ENCODE measurements at places on chromosomes 2 and 18. TPM values are rescaled to one million over a fixed set of nuclear protein-coding genes. Genes with fewer than 3 reads are reported as not detected.
A peak's percentile ranks its signal among the peaks of the same experiment; 100 is the strongest.

Gene FAM228A
- 0.80 TPM for total RNA-seq

DNA sequence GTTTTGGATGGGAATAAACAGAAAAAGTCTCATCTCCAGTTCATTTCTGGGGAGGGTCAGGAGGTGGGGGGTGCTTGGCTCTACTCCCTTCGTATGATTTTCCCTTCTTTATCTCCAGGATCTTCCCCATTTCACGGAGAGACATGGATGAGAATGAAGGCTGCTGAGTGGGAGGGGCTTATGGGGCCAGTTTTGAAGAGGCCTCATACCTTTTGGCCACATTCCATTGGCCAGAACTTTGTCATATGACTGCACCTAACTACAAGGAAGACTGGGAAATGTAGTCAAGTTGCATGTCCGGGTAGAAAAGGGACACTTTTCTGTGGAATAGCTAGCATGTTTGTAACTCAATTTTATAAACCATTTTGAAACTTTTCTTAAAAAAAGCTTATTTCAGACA, 117.6 kb downstream of the NEDD4L start:
- H3K36me3 ChIP-seq: no peaks in the 10 kb centered on the region
- no peaks in the 10 kb centered on the region for H3K27me3 ChIP-seq
- DNase-seq: no peak
- H3K4me1 ChIP-seq: peaks cover 13% of the 10 kb centered on the region
- H3K4me3 ChIP-seq: no peak overlapping the region

GRCh38 chr2:3115301-3116042, 262.1 kb downstream of the EIPR1 start:
- H3K27ac ChIP-seq: no peak overlapping the region
- no peaks in the 10 kb centered on the region for H3K4me1 ChIP-seq
- H3K4me3 ChIP-seq: no peak overlapping the region
- no peaks in the 10 kb centered on the region for H3K36me3 ChIP-seq
- DNase-seq: no peak

Gene SERPINB7
- total RNA-seq: 0.12 TPM

GRCh38 chr2:152781175-152781574, 62.8 kb downstream of the ARL6IP6 start:
- H3K27ac ChIP-seq: no peak overlapping the region
- H3K4me1 ChIP-seq: no peaks in the 10 kb centered on the region
- DNase-seq: no peak
- H3K36me3 ChIP-seq: no peaks in the 10 kb centered on the region

DNA sequence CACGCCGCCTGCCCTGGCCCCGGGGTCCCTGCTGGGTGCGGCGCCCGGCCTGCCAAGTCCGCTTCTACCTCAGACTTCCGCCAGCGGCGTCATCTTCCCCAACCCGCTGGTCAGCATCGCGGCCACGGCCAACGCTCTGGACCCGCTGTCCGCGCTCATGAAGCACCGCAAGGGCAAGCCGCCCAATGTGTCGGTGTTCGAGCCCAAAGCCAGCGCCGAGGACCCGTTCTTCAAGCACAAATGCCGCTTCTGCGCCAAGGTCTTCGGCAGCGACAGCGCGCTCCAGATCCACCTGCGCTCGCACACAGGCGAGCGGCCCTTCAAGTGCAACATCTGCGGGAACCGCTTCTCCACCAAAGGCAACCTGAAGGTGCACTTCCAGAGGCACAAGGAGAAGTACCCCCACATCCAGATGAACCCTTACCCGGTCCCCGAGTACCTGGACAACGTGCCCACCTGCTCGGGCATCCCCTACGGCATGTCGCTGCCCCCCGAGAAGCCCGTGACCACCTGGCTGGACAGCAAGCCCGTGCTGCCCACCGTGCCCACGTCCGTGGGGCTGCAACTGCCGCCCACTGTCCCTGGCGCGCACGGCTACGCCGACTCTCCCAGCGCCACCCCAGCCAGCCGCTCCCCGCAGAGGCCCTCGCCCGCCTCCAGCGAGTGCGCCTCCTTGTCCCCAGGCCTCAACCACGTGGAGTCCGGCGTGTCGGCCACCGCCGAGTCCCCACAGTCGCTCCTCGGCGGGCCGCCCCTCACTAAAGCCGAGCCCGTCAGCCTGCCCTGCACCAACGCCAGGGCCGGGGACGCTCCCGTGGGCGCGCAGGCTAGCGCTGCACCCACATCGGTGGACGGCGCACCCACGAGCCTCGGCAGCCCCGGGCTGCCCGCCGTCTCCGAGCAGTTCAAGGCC, 13.7 kb downstream of the SALL3 start:
- H3K27ac ChIP-seq: no peak overlapping the region
- no peaks in the 10 kb centered on the region for H3K4me1 ChIP-seq
- peaks cover 30% of the 10 kb centered on the region for H3K27me3 ChIP-seq
- H3K36me3 ChIP-seq: no peaks in the 10 kb centered on the region

- no peaks in the 10 kb centered on the region for H3K36me3 ChIP-seq
- no peak overlapping the region for H3K27ac ChIP-seq
- no peaks in the 10 kb centered on the region for H3K27me3 ChIP-seq
- DNase-seq: no peak
- H3K4me1 ChIP-seq: no peaks in the 10 kb centered on the region
- H3K4me3 ChIP-seq: no peak overlapping the region
Measured at GRCh38 chr2:118689456-118689855, 158.0 kb downstream of the EN1 start.

GRCh38 chr18:36931106-36931505, 102.2 kb downstream of the KIAA1328 start:
- no peak overlapping the region for H3K4me3 ChIP-seq
- no peaks in the 10 kb centered on the region for H3K27me3 ChIP-seq
- no peak overlapping the region for H3K27ac ChIP-seq
- no peak for DNase-seq
- peaks cover 1% of the 10 kb centered on the region for H3K4me1 ChIP-seq
- peaks cover 3% of the 10 kb centered on the region for H3K36me3 ChIP-seq

DNA sequence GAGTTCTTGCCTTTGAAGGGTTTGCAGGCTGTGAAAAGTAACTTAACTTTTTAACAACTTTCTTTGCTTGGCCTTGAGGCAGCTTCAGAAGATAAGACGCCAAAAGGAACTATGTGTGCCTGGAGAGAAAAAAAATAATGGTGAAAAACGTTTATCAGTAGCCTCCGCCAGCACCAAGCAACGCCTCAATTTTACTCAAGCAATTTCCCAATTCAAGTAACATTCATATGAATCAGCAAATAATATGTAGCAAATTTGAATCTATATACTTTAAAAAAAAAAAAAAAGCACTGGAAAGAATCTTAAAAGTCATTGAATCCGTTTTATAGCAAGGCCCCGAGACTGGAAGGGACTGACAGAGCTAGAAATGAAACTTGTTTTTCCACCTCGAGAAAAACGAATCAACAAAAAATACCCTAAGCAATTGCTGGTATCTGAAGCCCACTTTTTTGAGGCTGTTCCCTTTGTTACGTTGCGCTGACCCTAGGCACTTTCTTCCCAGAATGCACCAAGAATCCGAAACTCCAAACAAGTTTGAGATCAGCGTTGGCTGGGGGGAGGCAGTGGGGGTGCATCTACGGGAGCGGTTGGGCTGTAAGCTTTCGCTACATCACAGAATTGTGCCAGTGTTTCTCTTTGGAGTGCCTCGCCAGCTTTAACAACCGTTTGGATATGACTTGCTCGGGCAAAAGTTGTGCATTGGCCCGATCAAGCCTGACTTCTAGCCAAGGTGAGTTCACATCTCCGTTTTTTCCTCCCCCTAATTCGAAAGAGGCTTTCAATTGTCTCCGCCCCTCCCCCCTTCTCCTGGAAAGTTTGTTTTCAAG, 2.7 kb upstream of the TGIF1 start:
- H3K4me3 ChIP-seq: peak overlapping the region; percentile 20
- H3K27me3 ChIP-seq: no peaks in the 10 kb centered on the region
- peak; percentile 95 for DNase-seq
- H3K27ac ChIP-seq: peak overlapping the region; percentile 99
- H3K4me1 ChIP-seq: peaks cover 7% of the 10 kb centered on the region

DNA sequence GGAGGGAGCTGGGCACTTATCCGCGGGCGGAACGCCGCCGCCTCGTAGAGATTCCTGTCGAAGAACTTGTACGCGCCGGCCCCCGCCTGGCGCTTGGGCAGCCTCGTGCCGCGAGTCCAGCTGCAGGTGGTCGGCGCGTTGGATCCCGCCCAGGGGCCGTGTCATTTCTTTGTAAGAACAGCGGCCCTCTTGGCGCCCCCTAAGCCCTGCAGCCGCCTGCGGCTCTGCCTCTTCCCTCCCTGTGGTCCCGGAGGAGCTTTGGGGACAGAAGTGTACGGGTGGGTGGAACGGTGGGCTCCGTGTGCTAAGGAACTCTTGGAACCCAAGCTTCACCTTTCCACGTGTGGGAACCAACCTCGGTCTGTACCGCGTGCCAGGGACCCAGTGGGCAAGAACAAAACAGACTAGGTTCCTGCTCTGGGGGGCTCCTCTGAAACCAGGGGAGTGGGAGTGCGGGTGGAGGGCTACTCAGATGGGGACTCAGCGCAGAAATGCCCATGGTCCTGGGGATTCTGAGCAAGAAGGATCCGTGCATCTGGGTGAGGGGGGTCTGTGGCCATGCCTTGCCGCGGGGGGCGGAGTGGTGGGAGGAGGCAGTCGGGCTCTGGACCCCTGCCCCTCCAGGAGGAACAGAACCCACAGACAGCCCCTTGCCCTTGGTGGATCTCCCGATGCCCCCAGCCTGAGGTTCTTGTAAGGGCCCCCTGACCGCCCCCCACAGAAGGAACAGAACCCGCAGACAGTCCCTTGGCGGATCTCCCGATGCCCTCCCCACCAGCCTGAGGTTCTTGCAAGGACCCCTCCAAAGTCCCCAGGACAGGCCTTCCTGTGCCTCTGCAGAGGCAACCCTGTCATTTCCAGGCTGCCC, 1.5 kb downstream of the GPC1 start:
- no peaks in the 10 kb centered on the region for H3K27me3 ChIP-seq
- H3K4me1 ChIP-seq: no peaks in the 10 kb centered on the region
- H3K36me3 ChIP-seq: no peaks in the 10 kb centered on the region
- peak; percentile 63 for DNase-seq
- peak overlapping the region; percentile 28 for H3K4me3 ChIP-seq

GRCh38 chr18:9322744-9323143, 11.8 kb upstream of the TWSG1 start:
- DNase-seq: no peak
- H3K4me1 ChIP-seq: no peaks in the 10 kb centered on the region
- no peak overlapping the region for H3K27ac ChIP-seq
- H3K36me3 ChIP-seq: no peaks in the 10 kb centered on the region
- H3K27me3 ChIP-seq: no peaks in the 10 kb centered on the region
- no peak overlapping the region for H3K4me3 ChIP-seq

GRCh38 chr2:178457390-178457886, 6.3 kb downstream of the PJVK start:
- H3K27ac ChIP-seq: no peak overlapping the region
- H3K4me1 ChIP-seq: no peaks in the 10 kb centered on the region
- DNase-seq: no peak
- H3K4me3 ChIP-seq: no peak overlapping the region
- H3K27me3 ChIP-seq: no peaks in the 10 kb centered on the region
- H3K36me3 ChIP-seq: no peaks in the 10 kb centered on the region

- no peaks in the 10 kb centered on the region for H3K27me3 ChIP-seq
- H3K36me3 ChIP-seq: peaks cover 5% of the 10 kb centered on the region
- no peak overlapping the region for H3K27ac ChIP-seq
- no peak overlapping the region for H3K4me3 ChIP-seq
Measured at GRCh38 chr2:45986509-45986908, 310.7 kb upstream of the EPAS1 start.

DNA sequence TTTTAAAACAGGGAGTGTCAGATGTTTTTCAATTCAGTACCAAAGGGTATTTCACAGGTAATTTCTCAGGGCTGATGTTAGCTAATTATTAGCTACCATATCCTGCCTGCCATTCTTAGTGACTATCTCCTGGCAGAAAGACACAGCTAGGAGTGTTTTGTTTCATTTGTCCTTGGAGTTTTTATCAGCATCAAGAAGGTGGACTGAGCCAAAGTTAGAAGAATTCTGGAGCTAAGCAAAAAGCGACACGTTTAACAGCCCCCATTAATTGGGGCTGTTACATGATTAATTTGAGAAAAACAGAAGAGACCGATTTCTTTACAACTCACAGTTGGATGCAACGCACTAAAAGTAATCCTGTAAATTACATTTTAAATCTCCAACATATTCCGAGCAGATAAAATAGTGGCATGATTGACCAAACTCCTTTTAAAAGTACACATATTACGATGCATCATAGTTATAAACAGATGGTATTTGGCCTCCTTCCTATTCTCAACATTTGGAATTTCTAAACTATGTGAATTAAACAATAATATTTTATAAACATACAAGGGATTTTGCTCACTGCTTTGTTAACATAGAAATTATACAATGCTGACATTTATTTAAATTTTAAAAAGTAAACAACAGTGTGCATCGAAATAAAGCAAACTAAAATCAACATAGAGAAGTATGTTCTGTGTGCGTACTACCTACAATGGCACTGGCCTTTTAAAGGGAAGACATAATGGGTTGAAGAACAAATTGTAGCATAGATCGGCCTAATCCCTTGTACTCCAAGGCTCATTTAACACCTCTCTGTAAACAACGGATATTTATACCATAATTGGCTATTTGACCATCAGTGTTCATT, 585.1 kb downstream of the ZEB2 start:
- H3K4me3 ChIP-seq: no peak overlapping the region
- H3K27ac ChIP-seq: no peak overlapping the region
- H3K27me3 ChIP-seq: no peaks in the 10 kb centered on the region
- peaks cover 37% of the 10 kb centered on the region for H3K4me1 ChIP-seq
- no peaks in the 10 kb centered on the region for H3K36me3 ChIP-seq

DNA sequence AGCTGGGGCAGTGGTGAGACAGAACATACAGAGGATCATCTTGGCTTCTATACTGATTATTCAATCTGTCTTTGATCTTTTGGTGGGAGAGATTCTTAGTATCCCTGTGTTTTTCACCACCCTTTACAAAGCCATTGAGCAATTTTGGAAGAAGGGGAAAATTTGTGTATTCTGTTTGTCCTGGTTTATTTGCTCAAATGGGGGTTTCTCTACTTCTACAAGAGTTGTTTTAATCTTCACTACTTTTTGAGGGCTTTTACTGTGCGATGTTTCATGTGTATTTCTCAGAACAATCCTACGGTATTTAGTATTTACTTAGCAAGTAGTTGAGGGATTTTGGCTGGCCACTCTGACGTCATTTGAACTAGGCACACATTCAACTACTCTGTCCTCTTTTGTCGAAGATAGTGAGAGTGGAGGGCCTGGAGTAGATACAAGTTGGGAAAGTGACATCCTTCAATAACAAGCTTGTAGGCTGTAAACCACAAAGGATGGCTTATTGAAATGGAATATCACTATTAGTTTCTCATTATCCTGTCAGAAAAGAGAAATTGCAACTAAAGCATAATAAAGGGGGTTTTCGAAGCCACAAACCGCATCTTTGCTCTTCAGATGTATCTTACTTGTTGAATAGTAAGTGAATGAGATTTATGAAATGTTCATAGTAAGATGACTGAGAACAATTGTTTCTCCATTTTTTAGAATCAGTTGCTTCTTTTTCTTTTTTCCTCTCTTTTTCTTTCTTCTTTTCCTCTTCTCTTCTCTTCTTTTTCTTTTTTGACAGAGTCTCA, 24.8 kb downstream of the FMNL2 start:
- DNase-seq: peak; percentile 24
- H3K27ac ChIP-seq: no peak overlapping the region
- no peak overlapping the region for H3K4me3 ChIP-seq
- no peaks in the 10 kb centered on the region for H3K27me3 ChIP-seq
- H3K4me1 ChIP-seq: no peaks in the 10 kb centered on the region

Measured in lung (tissue), 17 donors.